ENCODE measurements at places on chromosomes 5 and 9.

- peak; percentile 26 for DNase-seq
Measured at GRCh38 chr5:163718272-163718671, 212.9 kb downstream of the MAT2B start.

DNA sequence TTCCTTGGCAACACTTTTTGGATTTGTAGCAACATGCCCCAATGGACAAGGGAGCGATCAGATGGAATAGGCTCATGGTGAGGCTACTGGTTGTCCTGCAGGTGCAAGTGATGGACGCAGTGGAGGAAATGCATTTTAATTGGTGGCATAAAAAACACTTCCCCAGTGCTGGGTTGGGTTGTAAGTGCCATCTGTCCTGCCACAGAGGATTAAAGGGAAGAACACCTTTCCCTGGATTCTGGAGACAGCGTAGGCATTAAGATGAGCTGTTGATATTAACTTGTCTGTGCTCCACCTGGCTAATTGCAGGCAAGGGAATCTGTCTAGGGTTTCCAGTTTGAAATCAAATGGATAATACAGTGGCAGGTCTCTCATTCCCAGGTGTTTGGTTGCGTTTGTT, 173.4 kb downstream of the ZNF462 start:
- no peak for DNase-seq

GRCh38 chr5:120789918-120790317, 325.8 kb downstream of the PRR16 start:
- no peak for DNase-seq

DNA sequence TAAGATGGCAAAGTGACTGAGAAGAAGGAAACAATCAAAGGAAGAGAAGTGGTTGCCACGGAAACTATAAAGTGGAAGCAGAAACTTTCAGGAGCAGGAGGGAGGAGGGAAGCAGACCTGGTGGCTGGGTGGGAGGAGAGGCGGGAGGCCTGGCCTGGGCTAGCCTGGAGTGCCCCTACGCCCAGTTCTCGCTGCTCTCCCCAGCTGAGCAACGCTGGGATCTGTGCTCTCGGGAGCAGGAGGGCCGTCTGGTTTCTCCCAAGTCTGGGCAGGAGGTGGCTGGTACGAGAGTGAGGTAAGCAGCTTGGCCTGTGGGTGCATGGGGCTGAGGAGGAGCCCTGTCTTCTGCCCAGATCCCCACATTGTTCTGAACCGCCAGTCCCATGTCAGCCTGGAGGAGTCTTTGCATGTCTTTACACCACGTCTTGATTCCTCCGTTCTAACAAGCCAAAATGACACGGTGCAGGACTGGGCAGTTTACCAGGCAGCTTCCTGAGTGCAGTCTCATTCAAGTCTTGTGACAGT, 15.0 kb upstream of the DAB2IP start:
- peak; percentile 38 for DNase-seq

- DNase-seq, result no peak
Measured at GRCh38 chr5:96051401-96051830, 89.8 kb upstream of the ELL2 start.

DNA sequence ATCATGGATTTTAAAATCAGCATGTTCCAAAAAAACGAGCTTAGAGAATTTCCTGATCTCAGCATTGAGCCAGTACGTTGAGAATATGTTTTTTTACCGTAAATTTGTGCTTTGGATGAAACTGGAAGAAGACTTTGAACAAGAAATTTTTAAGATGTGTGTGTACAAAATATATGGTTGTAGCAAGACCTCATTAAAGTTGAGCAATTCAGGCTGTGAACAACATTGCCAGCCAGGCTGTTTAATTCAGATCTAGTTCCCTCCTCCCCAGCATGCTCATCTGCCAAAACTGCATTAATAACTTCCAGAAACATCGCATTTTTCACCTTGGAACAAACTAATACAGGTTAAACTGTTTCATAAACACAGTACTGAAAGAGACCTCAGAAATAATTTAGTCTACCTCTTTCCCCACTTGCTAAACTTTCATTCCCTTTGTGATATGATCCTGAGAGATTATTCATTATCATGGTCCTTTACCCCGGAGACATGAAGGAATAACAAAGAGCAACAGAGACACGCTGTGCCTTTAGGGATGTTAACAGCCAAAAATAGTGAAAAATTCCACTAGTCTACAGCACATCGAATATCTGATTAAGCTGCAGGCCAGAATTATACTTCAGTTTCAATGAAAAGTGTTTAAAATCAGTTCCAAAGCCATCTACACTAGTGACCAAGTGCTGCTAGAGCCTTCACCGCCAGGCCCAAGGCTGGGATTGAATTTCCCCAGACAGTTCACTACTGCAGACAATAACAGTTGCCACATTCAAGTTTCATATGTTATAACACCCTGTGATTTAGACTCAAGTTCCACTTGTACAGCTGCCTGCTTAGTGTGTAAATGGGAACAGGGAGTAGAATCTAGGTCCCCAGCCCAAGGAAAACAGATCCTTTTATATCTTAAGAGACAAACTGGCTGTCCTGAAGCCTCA, 89.6 kb downstream of the EFNA5 start:
- DNase-seq, result no peak

GRCh38 chr9:121989010-121989409, 104.1 kb downstream of the TTLL11 start:
- DNase-seq, result no peak

Data from keratinocyte (primary cell).